ENCODE measurements at places on chromosomes 2 and 18.

- no peak for DNase-seq
Observed at GRCh38 chr2:235264121-235264493, 229.7 kb upstream of the AGAP1 start.

DNA sequence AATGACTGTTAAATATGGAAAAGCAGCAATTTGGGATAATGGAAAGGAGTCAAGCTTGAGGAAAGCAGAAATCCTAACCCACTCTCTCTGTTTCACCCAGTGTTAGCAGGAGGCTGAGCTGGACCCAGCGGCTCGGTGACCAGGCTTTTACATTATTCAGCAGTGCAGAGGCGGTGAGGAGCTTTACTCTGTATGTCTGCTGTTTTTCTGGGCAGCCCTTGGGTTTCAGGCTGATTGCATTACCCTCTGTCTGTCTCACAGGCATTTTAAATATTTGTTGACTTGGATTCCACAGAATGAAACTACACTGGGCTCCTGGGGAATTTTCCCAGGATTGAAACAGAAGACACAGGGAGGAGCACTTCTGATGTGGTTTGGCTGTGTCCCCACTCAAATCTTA is 368.0 kb downstream of the GALR1 start:
- DNase-seq = no peak

DNA sequence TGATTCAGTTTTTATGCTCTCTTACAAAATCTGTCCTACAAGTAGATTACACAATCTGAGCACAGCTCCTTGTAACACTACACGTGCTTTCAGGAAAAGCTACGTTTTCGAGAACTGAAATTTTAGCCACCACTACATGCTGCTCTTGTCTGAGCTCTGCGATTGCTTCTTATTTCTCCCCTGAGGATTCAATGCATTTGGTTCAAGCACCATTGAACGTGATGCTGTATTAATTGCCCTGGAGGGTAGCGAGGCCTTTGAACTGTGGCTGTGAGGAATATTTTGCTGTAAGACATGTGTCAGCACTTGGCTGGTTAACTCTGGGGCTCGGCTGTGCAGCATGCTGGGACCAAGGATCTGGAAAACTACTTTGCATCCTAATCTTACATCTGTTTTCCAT is 405.8 kb downstream of the EPHA4 start:
- DNase-seq = peak; percentile 27

GRCh38 chr2:205808486-205809121 is 126.3 kb downstream of the NRP2 start:
- no peak for DNase-seq

DNA sequence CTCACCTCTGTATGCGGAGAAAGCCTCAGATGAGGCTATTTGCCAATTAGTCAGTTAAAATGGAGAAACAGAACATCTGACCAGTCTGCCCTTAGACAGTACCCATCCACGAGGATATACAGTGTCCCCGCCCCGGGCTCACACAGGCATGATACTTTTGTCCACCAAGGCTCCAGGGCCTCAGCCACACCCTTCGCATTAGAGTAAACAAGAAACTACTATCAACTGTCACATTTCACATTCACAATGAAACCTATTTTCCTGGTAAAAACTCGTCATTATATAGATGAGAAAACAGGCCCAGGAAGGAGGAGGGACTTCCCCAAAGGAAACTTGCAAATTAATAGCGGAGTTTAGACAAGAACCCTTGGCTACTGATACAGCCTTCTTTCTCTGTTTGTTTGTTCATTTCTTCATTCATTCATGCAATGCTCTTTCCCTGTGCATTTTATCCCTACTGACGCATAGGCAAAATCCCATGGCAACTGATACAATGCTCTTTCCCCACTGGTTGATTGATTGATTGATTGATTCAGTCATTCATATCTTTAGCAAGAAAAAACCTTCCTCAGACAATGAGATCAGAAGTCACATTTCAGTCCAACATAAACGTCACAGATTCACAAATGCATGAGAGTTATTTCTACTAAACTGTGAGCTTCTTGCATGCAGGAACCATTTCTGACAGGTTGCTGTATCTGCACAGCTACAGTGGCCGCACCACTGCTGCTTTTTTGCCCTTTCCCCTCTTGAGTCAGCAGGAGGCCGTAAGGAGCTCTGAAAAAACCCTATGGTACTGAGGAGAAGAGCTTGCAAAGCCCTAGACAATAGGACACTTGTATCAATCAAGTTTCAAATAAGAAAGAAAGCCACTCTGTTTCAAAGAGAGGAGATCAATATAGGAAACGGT is 777.1 kb downstream of the RNF144A start:
- no peak for DNase-seq

GRCh38 chr2:31428001-31428418 is 13.5 kb upstream of the XDH start:
- no peak for DNase-seq

DNA sequence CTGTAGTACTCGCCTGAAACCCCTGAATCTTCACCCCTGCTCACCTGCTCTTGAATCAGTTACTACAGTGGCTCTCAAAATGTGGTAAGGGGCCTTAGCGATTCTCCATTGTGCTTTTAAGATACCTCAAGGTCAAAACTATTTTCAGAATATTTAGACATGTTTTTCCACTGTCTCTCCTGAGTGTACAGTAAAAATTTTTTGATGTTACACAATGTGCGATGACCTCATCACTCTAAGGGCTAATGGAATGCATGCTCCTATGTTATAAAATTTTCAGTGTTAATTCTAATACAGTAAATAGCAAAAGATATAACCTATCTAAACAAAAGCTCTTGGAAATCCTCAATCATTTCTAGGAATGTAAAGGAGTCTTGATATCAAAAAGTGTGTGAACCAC is 336.9 kb upstream of the PKDCC start:
- no peak for DNase-seq

DNA sequence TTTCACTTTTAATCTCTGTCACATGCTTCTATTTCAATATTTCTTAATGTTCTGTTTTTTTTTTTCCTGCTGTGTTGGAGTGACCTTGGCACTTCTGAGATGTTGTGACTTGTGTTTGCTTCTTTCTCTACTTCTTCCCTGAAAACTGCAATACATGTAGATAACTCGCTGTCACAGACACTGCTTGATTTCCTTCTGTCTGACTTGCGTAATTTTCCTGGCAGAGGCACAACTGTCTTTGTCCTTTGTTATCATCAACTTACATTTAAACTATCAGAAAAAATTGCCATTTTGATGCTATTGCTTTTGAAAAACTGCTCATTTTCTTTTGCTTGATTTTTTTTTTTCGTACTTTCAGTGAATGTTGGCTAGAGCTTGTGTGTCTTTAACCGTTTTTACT is 69.0 kb downstream of the BABAM2 start:
- DNase-seq = no peak
